Keratinocyte (primary cell): ENCODE measurements at places on chromosomes 2 and 18.

DNA sequence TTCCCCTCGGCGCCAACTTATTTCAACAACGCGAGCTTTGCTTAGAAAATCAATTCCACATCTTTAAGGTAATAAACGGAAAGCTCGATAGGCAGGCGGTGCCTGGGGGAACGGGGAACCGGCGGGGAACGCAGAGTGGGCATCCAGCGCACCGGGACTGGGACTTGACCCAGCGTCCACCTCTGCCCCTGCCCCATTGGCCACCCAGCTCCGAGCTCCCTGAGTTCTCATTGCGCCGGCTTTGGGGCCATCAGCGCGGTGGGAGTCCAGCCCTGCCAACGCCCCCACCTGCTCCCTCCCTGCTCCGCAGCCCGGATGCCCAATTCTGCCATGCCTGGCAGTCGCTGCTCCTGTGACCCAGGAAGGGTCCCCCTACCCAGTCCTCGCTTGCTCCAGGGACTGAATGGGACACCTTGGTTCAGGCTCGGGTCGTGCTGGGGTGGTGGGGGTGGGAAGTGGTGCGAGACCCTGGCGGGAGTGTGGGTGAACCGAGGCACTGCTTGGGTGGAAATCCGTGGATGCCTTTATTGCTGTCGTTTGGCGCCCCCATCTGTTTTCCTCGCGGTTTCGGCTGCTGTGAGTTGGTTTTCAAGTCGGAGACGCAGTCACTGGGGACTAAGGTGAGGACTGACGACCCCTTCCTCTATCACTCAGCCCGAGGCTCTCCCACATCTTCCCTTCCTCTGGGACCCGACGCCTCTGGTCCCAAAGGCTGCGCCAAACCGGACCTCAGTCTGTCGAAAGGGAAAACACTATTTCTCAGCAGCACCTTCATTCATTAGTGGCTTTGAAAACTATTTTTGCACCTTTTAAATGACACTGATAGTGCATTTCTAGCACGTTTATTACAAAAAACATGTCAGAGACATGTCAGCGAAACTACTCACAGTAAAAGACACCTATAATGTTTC, 2.4 kb upstream of the EVX2 start:
- no peak for DNase-seq

GRCh38 chr2:40550085-40550484, 98.2 kb upstream of the SLC8A1 start:
- no peak for DNase-seq

DNA sequence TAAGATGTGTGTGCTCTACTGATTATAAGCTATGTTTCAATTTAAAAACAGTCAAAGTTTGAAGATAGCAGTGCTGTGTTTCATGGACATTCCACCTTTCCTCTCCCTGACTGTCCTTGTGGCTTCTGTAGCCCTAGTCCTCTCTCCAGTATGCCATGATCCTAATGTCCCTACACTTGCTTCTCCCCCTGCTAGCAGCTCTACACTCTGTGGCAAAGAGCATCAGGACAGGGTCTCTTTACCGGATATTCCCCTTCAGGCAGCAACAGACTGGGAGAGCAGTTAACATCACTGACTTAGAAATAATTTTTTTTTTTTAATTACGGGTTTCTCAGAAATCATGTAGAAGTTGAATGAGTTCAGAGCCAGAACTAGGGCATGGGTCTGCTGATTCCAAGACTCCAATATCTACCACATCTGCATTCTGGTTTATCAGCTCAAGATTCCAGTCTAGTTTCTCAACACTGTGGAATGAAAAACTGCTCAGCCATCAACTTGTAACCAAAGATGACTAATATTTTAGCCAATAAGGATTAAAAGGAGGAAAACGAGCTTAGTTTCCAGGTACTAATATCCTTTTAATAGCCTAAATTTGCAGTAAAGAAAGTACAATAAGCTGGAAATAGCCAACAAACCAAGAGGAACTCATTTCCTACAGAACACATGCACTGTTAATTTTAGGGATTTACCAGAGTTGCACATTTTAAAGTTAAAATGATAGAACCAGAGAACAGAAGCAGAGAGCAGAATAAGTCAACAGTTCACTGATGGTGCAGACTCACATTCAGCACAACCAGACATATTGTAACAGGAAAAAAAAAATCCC, 45.2 kb downstream of the TMEM131 start:
- DNase-seq, result peak; percentile 48

DNA sequence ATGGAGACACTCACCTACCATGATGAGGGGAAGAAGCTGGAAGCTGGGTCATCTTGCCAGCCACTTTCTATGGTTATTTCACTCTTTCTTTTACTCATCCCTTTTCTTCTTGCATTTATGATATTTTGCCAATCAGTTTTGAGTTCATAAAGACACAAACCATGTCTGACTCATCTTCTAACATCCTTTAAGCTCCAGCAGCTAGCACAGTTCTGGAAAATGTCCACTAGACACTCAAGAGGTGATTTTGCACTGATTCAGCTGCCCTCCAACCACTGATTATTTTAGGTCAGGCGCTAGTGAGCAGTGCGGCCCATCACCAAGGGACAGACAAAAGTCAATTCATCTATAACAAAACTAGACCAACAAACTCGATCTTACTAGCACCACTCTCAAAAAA, 537.1 kb upstream of the ID2 start:
- DNase-seq, result no peak

GRCh38 chr18:65093346-65093745, 657.5 kb upstream of the CDH7 start:
- no peak for DNase-seq

GRCh38 chr2:217162533-217162932, 302.7 kb upstream of the TNP1 start:
- DNase-seq, result no peak
